ENCODE measurements at places on chromosomes 6 and 20.

GRCh38 chr6:137967689-137968454 lies 100.8 kb downstream of the TNFAIP3 start:
- peak; percentile 63 for DNase-seq

GRCh38 chr6:46626228-46626909 lies 26.2 kb downstream of the CYP39A1 start:
- DNase-seq = peak; percentile 52

GRCh38 chr6:142318714-142319113 lies 16.9 kb downstream of the ADGRG6 start:
- no peak for DNase-seq

- DNase-seq = no peak
Measured at GRCh38 chr20:39799366-39799965, 837.3 kb downstream of the DHX35 start.

- DNase-seq = no peak
Measured at GRCh38 chr6:20166210-20166609, 46.1 kb downstream of the MBOAT1 start.

DNA sequence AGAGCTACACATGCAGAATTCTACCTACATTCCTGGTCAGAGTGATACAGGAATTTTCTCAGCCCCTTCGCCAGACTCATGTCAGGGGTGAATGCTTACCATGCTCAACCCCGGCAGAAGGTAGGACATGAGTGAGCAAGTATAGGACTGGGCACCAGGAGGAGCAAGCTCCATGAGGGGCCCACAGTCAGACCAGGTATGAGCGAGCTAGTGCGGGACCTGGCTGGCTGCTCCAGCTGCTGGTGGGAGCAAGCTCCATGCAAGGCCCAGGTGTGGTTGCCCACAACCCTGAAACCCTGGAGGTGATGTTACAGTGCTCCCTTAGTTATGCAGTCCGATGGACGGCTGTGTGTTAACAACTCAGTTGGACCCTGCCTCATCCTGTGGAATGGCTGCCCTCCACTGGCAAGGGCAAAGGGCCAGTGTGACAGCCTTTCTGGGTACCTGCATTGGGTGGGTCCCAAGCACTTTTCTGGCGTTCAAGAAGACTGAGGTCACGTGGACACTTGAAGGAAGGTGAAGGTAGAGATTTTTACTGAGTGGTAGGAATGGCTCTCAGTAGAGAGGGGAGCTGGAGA lies 503.5 kb upstream of the CITED2 start:
- no peak for DNase-seq

DNA sequence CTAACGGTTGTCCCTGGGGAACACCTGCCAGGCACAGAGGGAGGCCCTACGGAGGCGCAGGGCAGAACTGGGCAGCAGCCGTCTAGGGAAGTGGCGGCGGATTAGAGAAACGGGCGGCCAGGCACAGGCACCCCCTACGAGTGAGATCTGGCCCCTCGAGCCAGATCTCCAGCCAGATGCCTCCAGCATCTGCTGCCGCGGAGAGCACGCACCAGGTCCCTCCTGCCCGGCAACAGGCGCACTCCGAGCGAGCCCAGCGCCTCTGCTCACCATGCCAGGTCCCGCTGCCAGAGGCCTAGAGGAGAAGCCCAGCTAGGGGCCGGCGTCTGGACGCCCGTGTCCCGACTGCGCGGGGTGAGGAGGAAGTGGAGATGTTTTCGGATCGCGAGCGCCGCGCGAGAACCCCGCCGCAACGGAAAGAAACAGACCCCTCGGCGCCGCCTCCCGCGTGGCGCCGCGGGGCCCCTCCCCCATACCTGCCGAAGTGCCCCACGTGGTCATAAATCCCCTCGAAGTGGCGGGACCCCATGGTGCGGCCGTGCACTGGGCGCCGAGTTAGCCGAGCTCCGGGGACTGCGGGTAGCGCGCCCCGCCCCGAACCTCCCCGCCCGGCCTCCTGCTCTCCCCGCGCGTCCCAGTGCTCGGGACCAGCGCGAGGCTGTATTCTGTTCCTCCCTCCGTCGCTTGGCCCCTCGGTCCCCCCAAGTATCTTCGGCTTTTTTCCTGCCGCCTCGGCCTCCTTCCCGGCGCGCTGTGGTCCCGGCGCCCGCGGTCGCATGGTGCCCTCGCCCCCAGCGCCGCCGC lies at the start of gene SLC22A16:
Gene SLC22A16 (minus strand): TSS at position 568 of the 804 bp plus-strand sequence. CDS start 39 bp downstream, at position 529.
- DNase-seq = peak; percentile 64

DNA sequence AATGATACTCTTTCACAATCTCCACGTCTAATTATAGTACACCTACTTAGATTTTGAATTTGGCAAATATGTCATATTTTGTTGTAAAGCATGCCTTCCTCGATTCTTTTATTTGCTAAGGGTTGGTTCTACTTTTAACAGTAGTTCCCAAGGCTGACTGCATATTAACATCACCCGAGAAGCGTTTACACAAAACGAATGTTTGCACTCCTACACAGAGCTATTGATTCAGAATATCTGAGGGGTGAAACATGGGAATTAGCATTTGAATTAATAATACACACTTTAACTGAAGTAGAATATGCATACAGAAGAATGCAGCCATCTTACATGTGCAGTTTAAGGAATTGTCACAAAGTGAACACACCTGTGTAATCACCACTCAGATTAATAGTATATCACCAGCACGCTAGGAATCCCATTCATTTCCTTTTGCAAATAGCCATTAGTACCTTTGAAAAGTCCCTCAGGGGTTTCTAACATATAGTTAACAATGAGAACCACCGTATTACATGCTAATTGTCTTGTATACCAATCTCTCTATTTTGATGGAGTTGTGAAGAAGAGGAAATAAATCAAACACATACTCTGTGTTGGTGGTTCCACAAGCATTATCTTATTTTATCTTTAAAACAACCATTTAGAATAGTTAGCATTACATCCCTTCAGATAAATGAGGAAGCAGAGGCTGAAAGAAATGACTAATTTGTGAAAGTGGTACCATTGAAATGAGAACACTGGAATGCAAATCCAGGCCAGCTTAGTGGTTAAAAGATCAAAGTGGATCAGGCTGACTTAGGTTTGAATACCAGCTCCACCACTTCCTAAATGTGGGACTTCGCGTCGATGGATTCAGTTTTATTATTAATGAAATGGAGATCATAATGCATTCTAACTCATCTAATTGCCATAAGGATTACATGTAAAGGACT lies 317.6 kb downstream of the HDGFL1 start:
- DNase-seq = no peak

DNA sequence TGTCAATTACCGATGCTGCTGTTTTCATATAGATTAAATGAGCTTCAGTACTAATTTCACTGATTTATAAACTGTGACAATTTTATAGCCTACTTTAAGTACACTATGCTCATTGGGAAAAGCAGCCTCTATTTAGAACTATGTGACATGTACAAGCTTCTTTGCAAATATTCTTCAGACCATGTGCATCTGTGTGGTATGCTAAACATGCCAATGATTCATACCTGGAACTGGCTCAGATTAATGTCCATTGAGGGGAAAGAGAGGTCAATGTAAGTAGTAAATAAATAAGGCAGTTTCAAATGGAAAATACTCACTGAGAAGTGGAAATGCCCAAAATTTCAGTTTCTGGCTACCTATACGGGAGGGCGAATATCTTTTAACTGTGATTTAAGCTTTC lies 777.7 kb downstream of the C6orf118 start:
- DNase-seq = no peak

- no peak for DNase-seq
Measured at GRCh38 chr20:2335096-2335870, 39.5 kb downstream of the TGM3 start.

GRCh38 chr20:34579191-34579978 lies 20.9 kb downstream of the MAP1LC3A start:
- DNase-seq = peak; percentile 18

- no peak for DNase-seq
Measured at GRCh38 chr20:45037050-45037449, 63.9 kb downstream of the KCNS1 start.

GRCh38 chr6:26031151-26031594 lies 56.1 kb upstream of the HFE start:
- peak; percentile 84 for DNase-seq

DNA sequence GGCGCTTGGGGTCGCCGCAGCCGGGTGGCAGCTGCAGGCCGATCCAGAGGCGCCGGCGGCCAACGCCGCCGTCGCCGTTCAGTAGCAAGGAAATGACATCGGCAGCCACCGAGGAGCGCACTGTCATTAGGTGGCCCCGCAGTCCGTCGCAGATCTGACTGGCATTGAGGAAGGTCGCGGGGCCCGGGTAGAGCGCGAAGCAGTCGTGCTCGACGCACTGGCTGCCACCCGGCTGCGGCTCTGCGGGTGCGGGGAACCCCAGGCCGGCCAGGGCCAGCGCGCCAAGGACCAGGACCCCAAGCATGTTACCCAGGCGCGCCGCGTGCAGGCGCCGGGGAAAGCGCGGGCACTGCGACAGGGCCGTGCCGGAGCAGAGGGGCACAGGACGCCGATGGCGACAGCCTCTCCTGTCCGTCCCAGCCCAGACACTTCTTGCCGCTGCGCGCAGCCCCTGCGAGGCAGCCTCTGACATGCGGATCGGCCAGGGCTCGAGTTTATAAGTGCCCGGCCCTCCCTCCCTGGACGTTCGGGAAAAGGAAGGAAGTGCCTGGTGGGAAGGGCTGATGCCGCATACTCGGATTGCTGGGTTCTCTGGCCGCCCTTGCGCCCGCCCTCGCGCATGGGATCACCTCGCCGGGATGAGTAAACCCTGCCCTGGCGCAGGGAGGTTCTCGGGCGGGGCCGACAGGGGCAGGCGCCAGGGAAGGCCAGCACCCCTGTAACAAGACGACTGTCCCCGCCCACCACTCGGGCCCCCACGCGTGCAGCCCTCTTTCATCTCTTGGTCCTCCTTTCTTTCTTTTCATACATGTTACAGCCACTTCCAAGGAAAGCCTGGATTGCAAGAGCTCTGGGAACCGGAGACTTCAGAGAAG lies at the start of gene THBD:
Gene THBD (minus strand): TSS at position 472 of the 875 bp plus-strand sequence. CDS start 168 bp downstream, at position 304.
- peak; percentile 61 for DNase-seq

GRCh38 chr20:35743693-35744491 lies 1.8 kb upstream of the RBM39 start:
- DNase-seq = peak; percentile 56

DNA sequence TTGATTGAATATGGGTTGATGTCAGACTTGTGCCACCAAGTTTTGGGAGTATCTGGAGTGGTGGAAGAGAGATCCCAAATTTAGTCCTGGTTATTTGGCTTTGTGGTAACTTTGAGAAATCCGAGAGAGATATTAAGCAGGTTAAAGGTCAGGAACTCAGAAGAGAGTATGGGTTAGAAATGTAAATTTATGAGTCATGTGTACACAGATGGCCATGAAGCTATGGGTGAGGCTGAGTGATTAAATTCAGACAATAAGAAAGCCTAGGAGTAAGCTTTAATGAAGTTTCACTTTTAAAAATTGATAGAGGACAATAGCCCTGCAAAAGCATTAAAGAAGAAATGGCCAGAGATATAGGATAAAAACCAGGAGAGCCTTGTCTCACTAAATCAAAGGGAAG lies 14.3 kb downstream of the RIMS1 start:
- DNase-seq = no peak

GRCh38 chr6:21824431-21825177 lies 231.1 kb downstream of the SOX4 start:
- DNase-seq = no peak

- DNase-seq = no peak
Measured at GRCh38 chr6:122429323-122429722, 29.9 kb downstream of the HSF2 start.

DNA sequence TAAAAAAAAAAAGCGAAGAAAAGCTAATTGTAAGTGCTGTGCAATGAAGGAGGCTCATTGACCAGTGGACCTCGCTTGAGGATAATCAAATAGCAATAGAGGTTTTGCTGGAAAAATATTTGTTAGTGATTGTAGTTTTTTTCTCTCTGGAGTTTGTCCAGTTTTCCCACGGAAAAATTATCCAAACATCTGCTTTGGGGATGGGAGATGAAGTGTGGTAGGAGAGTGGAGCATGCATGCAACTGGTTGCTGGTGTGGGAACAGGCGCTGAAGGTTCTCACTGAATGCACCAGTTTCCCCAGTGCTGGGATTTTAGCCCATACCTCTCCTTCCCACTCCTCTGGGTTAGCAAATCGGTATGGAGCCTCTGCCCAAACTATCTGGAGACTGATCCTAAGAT lies 281.7 kb upstream of the TAB2 start:
- DNase-seq = no peak

- DNase-seq = no peak
Measured at GRCh38 chr6:52532457-52532856, 44.4 kb downstream of the TRAM2 start.

DNA sequence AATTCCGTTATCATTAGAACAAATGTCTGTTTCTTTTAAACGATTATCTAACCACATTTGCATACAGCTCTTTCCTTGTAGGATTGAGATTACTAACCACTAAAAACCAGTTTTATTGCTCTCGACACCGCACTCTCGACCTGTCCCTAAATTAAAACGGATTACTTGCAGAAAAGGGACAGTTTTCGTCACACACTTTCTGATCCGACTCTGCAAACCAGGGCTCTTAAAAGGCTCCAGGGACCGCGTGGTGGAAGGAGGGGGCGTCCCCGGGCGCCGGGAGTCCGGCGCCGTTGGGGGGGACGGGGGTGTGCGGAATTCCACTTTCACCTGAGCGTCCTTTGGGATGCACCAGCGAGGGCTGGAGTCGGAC lies 731 bp downstream of the MAK start:
- peak; percentile 79 for DNase-seq

DNA sequence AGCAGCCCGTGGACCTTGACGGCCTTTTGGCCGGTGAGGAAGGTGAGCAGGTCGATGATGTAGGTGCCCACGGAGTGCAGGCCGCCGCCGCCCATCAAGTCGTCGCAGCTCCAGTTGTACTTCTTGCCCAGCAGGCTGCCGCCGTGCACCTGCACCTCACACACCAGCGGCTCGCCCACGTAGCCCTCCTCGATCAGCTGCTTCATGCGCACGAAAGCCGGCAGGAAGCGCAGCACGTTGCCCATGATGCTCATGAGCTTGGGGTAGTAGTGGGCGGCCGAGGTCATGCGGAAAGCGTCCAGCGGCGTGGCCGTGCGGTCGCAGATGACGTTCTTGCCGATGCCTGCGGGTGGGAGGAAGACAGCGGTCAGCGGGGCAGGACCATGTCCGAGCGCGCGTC lies 37.0 kb upstream of the TBC1D7 start:
- DNase-seq = no peak

DNA sequence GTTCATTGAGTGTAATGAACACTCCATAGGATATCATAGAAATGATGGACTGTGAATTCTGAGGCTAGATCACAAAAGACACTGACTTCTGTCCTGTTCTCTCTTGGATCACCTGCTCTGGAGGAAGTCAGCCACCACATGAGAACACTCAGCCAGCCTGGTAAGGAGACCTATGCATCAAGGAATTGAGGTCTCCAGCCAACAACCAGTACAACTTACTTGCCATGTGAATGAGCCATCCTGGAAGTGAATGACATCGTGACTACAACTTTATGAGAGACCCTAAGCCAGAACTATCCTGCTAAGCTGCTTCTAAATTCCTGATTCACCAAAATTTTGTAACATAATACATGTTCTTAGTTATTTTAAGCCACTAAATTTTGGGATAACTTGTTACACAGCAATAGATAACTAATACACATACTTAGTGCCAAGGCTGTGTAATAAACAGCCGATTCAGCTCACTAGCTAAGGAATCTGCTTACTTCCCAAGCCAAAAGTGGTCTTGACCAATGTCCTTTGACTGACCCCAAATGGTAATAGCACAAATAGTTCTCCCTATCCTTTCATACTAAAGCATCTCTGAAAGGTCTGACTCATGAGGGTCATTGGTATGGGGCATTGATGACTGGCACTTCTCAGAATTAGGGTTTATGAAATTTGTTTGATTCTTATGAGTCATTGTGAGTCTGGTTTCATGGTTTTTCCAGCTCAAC lies 6.9 kb upstream of the CTNNBL1 start:
- no peak for DNase-seq

- peak; percentile 50 for DNase-seq
Measured at GRCh38 chr6:42790549-42791181, 8.8 kb downstream of the BICRAL start.

GRCh38 chr20:49569411-49570115 lies 1.6 kb upstream of the PTGIS start:
- no peak for DNase-seq

All from hematopoietic multipotent progenitor cell treated with erythropoietin and hydrocortisone succinate and interleukin-3 and kit ligand, for 6 days (in vitro differentiated cells).